ENCODE measurements at places on chromosomes 1 and 21.

GRCh38 chr1:17250601-17251000 lies 1.7 kb downstream of the PADI3 start:
- no peak for DNase-seq

GRCh38 chr1:185409763-185410528 lies 92.9 kb upstream of the IVNS1ABP start:
- no peak for DNase-seq

DNA sequence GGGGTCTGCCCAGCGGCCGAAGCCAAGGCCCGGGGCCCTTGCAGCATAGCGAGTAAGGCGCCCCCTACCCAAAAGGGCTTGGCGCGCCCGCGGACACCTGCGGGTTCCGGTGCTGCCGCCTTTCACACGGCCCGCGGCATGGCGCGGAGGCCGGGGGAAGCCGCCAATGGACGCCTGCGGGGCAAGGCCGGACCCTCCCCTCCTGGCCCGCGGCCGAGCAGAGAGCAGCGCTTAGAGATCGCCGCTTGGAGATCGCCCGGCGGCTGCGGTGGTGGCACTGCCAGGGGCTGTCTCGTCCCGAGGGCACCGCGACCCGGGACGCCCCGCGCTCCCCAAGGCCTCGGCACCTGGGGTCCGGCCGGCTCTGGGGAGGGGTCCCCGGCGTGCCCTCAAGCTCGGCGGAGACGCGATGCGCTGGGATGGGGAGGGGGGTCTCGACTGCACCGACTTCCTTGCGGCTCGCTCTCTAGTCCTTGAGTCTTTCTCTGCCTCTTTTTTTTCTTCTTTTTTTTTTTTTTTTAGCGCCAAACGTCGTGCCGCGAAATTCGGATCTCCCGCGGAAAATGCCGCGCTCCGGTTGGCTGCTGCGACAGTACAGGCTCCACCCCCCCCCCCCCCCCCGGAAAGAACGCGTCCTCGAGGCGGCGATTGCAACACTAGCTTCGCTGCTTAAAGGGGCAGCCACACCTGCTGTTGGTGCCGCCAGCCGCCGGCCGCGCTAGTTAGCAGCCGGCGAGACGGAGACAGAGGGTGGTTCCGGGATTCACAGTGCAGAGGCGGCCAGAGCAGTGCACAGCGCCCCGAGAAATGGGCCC lies at the start of gene E2F2:
TSS of gene E2F2 (minus strand) at position 487 of the 815 bp plus-strand sequence. CDS start at position 47, 440 bp downstream.
- peak; percentile 76 for DNase-seq

DNA sequence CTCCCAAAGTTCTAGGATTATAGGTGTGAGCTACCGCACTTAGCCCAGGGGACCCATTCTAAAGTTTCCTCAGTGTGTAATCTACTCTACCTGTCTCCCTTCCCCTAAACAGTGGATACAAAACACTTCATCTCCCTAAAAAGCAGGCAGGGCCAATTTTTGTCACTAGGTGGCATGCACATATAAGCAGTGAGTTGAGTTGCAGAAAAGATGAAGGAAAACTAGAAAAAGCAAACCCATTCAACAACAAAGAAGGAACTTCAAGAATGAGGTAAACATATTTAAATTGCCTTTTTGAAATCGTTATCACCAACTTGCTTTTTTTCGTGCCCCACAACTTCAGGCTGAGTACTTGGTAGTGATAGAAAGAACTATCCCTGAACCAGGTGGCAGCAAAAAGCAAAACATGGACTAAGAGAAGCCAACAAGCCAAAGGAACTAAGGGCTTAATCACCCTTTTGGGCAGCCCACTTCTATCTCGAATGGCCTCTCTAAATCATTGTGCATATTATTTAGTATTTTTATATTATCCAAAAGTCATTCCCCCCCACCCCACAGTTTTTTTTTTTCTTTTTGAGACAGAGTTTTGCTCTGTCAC lies 19.7 kb upstream of the ALDH9A1 start:
- DNase-seq, result no peak

- no peak for DNase-seq
Measured at GRCh38 chr1:161300478-161300877, 9.3 kb downstream of the MPZ start.

- DNase-seq, result no peak
Measured at GRCh38 chr1:43844114-43844513, 89.5 kb upstream of the ARTN start.

DNA sequence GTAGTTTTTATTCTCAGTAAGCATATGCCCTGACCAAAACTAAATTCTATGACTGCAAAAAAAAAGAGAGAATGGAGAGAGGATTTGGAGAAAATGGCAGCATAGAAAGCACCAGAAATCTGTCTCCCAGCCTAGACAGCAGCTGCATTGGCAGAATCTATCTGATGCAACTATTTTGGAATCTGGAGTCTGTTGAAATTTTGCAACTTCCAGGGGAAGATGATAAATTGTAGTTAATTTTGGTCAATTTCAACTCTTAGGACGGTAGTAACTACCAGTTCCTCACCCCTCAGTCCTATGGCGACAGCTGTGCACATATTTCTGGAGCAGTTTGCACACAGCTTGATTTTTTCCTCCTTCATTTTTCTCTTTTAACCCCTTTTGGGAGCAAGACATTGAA lies 10.9 kb downstream of the EXO5 start:
- no peak for DNase-seq

- DNase-seq, result no peak
Measured at GRCh38 chr21:38803075-38803660, 2.6 kb upstream of the ETS2 start.

GRCh38 chr1:85452948-85453347 lies 12.0 kb downstream of the DDAH1 start:
- DNase-seq, result no peak

DNA sequence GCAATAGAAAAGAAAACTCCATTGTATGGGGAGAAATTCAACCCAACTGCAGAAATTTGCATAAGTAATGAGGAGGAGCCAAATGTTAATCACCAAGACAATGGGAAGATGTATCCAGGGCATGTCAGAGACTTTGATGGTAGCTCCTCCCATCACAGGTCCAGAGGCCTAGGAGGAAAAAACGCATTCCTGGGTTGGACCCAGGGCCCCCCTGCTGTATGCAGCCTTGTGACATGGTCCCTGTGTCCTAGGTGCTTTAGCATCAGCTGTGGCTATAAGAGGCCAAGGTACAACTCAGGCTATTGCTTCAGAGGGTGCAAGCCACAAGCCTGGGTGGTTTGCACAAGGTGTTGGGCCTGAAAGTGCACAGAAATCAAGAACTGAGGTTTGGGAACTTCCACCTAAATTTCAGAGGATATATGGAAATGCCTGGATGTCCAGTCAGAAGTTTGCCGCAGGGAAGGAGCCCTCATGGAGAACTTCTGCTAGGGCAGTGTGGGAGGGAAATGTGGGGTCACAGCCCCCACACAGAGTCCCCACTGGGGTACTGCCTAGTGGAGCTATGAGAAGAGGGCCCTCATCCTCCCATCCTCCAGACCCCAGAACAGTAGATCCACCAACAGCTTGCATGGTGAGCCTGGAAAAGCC lies 162.3 kb downstream of the TGFB2 start:
- DNase-seq, result no peak

- no peak for DNase-seq
Measured at GRCh38 chr1:96641282-96641681, 80.3 kb upstream of the PTBP2 start.

- no peak for DNase-seq
Measured at GRCh38 chr1:68010090-68010489, 40.3 kb downstream of the DIRAS3 start.

DNA sequence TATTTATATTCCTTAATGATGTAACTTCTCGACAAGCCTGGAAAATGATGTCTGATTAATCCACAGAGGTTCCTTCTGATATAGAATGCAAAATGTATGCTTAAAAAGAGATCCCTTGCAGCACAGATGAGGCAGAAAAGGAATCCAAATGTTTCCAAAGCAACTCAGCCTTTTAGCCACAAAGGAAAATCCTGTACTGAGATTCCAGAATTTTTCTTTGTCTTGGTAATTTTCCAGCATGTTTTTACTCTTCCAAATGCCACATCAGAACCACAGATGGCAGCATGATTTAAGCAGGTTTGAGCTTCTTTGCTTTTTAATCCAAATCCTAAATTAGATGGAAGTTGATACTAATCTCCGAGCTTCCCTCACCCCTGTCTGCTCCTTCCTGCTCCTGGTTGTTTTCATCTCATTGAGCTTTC lies 176.4 kb upstream of the PALMD start:
- no peak for DNase-seq

GRCh38 chr1:38064197-38064903 lies 17.8 kb upstream of the POU3F1 start:
- DNase-seq, result no peak

DNA sequence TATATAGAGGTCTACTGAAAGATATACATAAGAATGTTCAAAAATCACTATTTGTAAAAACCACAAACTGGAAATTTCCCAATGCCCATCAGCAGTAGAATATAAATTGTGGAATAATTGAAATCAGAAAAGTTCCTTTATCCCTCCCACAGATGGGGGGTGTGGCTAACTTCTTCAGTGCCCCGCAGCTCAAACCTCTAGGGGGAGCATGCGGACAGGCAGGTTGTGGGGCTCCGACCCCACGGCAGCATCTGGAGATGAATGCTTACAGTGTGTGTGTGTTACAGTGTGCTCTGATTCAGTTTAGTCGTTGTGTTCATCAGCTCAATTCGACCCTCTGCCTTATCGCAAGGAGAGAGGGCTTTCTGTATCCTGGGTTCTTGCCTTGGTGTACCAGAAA lies 262.1 kb upstream of the LRRC7 start:
- no peak for DNase-seq

- no peak for DNase-seq
Measured at GRCh38 chr1:98420376-98421084, 241.0 kb upstream of the SNX7 start.

GRCh38 chr1:54402896-54403295 lies 3.3 kb downstream of the SSBP3 start:
- no peak for DNase-seq

GRCh38 chr1:218837051-218837450 lies 336.6 kb upstream of the LYPLAL1 start:
- DNase-seq, result no peak

GRCh38 chr1:39656391-39656790 lies 15.5 kb downstream of the NT5C1A start:
- no peak for DNase-seq

DNA sequence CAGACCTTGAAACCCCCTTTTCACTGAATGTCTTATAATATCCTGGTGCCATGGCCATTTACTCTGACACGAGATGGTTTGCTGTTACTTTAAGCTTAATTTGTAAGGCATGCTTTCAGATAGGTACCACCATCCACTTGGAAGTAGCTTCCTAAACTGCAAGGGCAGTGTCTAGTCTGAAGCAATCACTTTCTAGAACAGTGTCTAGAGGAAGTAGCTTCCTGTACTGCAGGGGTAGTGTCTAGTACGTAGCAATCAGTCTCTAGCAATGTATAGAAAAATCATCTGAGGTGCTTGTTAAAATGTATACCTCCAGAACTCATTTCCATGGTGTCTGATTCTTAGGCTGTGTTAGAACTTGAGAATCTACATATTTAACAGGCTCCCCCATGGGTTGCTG lies 42.5 kb downstream of the ZBTB40 start:
- no peak for DNase-seq

DNA sequence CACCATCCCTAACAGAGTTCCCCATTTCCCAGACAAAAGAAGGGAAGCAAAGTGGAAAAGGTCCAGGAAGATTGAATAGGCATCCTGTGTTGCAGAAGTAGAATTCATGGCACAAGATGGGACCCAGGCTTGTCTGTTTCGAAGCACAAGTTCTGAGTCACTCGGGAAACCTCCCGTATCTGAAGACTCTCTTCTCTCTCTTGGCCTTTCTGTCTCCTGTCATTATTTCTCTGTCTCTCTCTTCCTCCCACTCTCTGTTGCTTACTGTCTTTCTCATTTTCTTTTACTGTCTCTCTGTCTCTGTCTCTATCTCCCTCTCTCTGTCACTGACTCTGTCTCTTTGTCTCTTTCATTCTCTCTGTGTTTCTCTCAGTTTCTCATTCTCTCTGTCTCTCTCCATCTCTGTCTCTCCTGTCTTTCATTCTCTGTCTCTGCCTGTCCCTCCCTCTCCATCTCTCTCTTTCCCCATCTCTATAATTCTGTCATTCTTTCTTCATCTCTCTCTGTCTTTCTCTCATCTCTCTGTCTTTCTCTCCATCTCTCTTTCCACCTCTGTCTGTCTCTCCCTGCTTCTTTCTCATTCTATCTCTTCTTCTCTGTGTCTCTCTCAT lies 23.7 kb downstream of the RNF187 start:
- no peak for DNase-seq

DNA sequence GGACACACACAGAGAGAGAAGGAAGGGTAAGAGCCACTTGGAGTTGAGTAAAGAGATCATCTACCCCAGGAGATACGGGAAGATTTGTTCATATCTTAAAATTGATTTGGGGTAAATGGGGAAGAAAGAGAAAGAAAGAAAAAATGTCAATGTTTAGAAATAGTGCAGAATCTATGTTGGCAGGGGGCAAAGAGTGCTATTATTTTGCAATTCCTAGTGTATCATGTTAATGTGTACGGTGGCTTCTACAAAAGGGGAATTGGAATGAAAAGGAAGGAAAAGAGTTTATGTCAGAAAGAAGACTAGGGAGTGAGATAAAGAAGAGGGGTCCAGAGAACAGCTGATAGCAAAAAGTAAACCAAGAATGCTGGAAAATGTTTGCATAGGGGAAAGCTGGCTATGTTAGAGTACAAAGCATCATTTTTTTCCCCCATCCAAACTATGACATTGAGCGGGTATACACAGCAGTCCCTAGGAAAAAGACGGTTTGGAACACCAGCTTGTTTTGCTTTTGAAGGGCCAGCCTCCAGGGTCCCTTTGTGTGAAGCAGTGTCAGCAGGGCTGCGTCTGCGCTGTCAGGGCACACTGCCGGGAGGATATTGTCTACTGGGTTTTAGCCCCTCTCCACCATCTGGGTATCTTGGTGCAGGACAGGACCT lies 10.8 kb downstream of the LRRC8D start:
- DNase-seq, result no peak

DNA sequence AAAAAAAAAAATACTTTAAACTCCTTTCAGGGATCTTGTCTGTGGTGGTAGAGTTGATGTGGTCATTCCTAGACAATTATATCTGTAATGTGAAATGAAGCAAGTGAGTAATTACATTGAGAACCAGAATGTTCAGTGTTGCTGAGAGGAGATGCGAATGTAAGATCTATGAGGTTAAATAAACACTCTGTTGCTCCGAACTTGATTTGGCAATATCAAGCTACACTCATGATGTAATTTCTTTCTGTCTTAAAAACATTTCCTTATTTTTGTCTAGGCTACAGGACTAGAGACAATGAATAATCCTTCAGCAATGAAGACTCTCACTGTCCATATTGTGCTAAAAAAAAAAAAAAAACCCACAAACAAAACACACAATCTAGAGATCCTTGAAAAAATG lies 63.1 kb upstream of the IGSF5 start:
- DNase-seq, result no peak

DNA sequence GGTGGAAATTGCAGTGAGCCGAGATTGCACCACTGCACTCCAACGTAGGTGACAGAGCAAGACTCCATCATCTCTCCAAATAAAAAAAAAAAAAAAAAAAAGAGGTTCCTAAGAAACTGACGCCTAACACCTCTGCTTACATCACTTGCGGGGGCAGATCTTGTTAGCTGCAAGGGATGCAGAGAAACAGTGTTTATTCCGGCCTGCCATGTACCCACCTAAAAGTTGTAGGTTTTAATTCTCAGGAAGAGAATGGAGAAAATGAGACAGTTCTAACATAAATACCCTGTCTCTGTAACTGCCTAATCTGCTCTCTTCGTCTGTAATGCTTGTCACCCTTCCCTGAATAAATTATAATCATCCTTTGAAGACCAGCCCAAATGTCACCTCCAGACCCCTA lies 9.0 kb upstream of the SRSF4 start:
- no peak for DNase-seq

GRCh38 chr1:2611621-2612437 lies 21.0 kb downstream of the MMEL1 start:
- DNase-seq, result no peak

GRCh38 chr21:25558123-25558522 lies 49.2 kb downstream of the MRPL39 start:
- DNase-seq, result no peak
